ENCODE measurements at places on chromosomes 5 and 9.
A peak's percentile ranks its signal among the peaks of the same experiment; 100 is the strongest.

GRCh38 chr9:120436446-120436845, 143.5 kb downstream of the CDK5RAP2 start:
- DNase-seq, result no peak

GRCh38 chr5:137398751-137399150, 100.4 kb downstream of the SPOCK1 start:
- no peak for DNase-seq

- DNase-seq, result no peak
Measured at GRCh38 chr9:7273575-7273974, 515.8 kb downstream of the KDM4C start.

- no peak for DNase-seq
Measured at GRCh38 chr9:36337865-36338264, 62.2 kb downstream of the RNF38 start.

DNA sequence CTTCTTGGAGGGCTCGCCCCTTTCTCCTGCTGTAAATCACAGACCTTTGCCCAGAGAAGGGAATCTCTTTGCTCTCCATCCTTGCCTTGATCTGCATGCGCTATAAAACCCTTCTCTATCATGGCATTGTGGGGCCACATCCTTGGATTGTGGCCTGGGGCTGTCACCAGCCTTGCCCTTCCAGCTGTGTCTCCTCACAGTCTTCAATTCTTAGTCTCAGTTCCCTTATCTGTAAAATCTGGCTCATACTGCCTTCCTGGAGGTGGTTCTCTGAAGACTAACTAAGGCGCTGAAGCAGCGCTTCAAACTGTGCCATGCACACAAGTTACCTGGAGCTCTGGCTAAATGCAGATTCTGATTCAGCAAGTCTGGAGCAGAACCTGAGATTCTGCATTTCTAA, 53.4 kb upstream of the RARS1 start:
- DNase-seq, result no peak

- DNase-seq, result no peak
Measured at GRCh38 chr5:42721484-42721883, 35.1 kb upstream of the CCDC152 start.

GRCh38 chr9:132517815-132518550, 64.4 kb upstream of the BARHL1 start:
- no peak for DNase-seq

DNA sequence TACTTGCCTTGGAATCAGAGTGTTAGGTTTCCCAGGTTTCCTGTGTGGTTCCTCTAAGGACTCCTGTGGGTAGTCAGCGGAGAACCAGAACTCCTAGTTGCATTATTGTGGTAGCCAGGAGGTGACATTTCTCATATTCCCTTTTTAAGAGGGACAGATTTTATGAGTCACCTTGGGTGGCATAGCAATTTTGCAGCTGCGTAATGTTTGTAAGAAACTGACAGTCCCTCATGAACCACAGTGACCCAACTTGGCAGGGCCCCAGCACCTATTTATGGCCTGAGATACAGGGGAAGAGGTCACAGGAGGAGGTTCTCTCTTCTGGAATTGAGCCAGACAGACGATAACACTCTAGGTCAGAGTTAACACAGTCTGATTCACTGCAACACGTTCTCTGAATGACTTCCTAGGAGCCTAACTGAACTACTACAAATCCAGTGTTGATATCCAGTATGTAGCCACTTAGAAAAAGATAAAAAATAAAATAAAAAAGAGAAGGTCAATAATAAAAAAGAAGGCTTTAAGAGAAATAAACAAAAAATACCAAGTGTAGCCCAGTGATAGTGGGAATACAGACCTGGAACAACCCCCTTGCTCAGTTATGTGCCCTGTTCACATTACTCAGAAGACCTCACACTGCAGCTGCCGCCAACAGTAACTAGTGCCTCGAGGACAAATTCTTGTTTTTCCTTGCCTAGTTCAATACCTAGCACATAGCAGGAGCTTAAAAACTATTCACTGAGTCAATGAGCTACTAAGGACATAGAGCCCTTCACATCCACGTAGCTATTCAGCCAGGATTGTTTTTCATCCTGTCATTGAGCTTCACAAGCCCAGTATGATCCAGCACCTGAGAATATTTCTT, 50.7 kb upstream of the VLDLR start:
- peak; percentile 55 for DNase-seq

DNA sequence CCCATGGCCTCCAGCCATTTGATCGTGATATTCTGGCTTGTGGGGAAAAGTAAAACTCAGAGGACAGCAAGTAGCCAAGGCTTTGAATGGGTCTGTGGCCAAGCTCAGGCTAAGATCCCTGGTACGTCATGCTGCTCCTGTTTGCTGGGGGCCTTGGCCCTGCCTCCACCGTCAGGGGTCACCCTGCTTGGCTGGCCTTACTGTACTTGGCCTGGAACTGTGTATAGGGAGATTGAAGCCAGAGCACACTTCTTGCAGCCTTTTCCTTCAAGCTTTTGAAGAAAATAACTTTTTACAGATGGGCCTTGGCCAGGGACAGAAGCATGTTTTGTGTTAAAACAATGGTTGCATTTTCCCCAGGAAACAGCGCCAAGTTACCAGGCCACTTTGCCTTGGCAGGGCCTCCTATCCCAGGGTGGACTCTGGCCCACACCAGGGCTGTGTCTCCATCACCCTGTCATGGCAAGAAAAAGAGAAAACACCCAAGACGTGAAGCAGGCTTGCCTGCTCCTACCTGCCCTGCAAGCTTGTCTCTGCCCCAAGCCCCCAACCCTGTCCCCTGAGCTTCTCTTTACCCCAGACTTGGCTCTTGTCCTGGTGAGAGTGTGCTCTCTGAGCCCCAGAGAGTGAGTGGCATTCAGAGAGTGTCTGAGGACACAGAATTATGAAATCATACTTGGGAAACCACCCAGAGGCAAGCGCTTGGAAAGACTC, 286.9 kb downstream of the GADD45G start:
- DNase-seq, result no peak

DNA sequence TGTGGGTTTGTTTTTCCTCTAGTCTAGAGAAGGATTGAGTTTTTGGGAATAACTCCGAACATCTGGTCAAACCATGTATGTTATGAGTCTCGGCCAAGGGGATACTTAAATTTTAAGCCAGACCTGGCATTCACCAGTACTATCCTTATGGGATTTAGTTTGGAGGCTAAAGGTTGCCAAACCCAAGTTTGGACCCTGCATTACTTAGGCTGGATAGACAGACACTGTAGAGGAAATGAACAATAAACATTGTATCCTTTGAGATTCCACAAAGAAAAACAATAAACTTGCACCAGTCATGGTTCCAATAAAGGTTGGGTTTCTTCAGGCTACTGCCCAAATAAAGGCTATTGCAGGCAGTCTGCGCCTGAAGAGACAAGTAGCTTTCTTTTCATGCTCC, 296.7 kb upstream of the MEF2C start:
- DNase-seq, result no peak
